ENCODE measurements at places on chromosomes 6 and 20.
A peak's percentile ranks its signal among the peaks of the same experiment; 100 is the strongest.

GRCh38 chr6:6793388-6794250 is 205.1 kb downstream of the LY86 start:
- DNase-seq = no peak

GRCh38 chr20:53702617-53703016 is 109.0 kb upstream of the ZNF217 start:
- no peak for DNase-seq

- DNase-seq = no peak
Observed at GRCh38 chr20:43803276-43803675, 76.5 kb upstream of the GTSF1L start.

DNA sequence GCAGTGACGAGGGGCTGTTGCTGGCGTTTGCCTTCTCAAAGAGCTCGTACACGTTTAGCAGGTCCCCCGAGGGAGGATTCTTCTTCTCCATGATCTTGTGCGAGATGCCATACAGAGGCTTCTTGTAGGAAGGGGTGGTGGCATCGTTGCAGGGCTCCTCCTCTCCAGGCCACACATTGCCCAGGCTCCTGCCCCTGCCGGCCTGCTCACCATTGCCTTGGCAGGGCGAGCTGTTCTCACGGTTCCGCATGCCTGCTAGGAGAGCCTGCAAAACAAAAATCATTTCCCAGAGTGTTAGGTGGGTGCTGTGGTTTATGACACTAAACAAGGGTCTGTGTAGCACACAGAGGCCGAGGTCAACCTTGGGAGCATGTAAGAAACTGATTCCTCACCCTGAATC is 42.7 kb downstream of the MTRES1 start:
- no peak for DNase-seq

DNA sequence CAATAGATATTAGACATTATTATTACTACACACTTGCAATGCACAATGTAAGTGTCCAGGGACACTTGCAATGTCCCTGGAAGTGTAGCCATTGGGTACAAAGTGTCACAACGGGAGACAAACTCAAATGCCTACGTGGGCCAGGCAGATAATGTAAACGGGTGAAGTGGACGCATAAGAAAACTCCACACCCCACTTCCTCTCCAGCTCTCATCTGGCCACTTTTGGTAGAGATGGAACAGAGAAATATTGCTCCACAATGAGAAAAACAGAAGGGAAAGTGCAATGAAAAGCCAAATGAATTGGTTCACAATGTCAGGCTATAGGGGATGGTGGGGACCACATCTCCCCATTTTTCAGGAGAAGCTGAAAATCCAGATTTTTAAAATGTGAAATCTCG is 9.4 kb downstream of the SULF2 start:
- DNase-seq = no peak

DNA sequence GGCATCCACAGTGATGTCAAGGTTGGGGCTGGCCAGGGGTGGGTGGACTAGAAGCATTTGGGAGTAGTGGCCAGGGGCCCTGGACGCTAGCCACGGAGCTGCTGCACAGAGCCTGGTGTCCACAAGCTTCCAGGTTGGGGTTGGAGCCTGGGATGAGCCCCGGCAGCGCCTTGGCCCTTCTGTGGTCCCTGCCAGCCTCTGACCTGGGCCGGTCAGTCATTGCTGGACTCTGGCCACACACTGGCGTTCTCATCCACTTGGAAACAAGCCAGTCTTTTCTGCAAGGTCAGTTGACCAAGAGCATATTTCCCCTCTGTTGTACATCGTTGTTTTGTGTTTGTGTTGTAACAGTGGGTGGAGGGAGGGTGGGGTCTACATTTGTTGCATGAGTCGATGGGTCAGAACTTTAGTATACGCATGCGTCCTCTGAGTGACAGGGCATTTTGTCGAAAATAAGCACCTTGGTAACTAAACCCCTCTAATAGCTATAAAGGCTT is 8.4 kb downstream of the PSMA7 start:
- no peak for DNase-seq

DNA sequence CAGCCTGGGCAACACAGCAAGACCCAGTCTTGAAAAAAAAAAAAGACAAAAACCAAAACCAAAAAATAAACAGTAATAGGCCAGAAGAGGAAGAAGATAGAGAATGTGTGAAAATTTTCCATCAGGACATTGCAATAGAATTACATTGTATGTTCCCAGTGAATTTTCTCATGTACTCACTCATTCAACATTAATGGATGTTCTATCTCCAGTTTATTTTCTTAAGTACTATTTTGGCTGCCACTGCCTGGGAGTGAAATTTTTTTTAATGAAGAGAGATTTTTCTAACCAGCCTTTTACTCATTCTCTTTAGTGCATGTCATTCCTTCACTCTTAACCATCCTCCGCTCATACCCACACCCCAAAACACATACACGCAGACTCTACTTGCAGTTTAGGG is 282.8 kb downstream of the ALDH8A1 start:
- no peak for DNase-seq

GRCh38 chr6:93968126-93968525 is 548.8 kb upstream of the EPHA7 start:
- DNase-seq = no peak

DNA sequence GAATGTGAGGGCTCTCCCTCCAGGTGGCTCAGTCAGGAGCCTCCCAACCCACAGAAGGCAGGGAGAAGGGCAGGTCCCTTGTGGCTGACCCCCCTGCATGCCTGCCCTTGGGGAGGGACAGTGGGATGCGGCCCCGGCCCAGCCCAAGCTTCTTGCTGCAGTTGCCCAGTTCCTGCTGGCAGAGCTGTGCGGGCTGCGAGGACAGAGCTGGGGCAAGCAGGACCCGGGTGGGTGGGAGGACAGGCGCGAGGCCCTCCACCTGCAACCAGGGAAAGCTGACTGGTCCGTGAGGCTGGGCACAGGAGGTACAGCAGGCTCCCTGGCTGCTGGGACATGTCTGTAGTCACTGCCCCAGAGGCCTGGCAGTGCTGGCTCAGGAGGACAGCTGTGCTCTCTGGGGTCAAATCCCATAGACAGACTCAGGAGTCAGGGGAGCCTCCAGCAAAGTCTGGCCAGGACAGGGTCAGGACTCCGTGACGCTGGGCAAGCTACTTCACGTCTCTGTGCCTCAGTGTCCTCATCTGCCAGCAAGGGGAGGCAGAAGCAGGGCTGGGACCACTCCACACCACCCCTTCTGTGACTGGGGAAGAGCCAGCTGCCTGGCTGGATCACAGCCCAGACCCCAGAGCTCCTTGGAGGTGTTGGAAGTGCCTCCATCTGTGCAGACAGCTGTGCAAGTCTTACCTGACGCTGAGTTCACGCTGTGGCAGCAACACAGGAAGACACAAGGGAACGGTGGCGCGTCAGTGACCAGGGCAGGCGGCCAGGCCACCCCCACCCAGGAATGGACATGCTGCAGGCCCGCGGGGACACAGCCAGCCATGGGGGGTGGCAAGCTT is 13.0 kb downstream of the UCKL1 start:
- no peak for DNase-seq

- DNase-seq = no peak
Observed at GRCh38 chr6:139429580-139430145, 55.2 kb upstream of the CITED2 start.

GRCh38 chr6:15331143-15331542 is 85.3 kb downstream of the JARID2 start:
- DNase-seq = no peak

- DNase-seq = peak; percentile 28
Observed at GRCh38 chr6:142867988-142868812, 76.8 kb downstream of the HIVEP2 start.

- no peak for DNase-seq
Observed at GRCh38 chr6:43078691-43079090, 2.6 kb downstream of the PTK7 start.

DNA sequence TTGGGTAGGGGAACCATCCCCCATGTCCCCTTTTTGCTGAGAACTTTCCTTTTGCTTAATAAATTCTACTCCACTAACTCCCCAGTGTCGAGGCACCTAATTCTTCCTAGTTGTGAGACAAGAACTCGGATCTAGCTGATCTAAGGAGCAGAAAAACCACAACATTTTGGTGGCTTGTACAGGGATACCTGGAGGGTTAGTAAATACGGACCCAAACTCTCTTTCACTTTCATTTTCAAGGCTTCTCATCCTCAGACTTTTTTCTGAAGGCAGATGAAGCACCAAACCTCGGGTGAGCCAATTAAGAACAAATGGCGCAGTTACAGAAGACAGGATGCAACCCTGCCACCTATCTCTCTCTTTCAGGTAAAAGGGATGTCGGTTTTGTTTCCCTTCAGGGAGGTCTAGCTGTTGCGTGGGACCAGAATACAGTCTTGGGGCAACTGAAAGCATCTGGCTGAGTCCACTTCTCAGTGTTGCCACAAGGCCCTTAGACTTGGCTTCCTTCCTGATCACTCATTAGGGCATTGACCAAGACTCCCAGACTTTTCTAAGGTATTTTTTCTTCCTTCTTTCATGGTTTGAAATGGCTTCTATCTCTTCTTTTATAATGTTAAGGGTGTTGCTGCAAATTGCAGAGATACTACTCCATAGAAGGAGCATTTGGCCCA is 11.1 kb upstream of the HTR1B start:
- no peak for DNase-seq

- no peak for DNase-seq
Observed at GRCh38 chr6:109490713-109491112, 7.7 kb upstream of the ZBTB24 start.

DNA sequence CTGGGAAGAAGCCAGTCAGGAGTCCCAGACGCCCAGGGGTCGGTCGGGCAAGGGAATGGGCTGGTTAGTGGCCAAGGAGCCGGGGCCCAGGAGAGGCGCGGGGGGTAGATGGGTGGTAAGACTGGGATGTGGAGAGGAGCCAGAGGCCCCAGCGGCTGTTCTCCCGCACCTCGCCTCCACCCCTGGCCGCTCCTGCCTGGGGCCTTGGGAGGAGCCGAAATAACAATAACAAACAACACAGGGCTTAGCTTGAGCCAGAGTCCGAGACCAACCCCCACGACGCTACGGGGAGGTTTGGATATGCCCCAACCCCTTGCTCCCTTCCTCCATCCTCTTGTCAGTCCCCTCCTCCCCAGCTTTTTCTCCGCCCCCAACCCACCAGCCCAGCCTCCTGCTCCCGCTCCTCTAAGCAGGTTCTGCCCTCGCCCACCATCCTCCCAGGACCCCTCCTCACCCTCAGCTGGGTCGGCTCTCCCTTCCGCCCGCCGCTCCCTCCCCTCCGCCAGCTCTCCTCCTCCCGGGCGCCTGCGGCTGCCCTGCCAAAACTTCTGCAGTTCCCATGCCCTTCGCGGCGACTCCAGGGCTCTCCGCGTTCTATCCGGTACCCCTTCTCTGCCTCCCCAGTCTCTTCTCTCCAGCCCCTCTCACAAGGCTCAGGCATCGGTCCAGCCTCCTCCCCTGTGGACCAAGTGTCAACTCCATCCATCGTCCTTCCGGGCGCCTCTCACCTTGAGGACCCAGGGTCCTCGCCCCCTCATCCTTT is 1.1 kb downstream of the RNF39 start:
- DNase-seq = no peak

DNA sequence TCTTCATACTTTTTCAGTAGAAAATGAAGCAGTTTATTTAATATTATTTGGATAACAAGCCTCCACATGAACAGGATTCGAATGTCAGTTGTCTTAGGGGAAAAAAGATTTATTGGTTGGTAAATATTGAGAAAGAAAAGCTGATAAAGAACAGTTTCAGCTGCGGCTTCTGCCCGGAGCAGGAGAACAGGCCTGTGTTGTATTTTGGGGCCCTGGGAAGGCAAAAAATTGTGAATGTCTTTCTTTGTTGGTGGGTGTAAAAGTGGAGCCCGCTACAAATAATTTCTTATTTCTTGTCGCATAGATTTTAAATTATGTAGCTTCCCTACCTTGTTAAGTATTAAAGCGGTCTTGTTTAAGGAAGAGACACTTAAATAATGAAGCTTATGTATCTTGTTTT is 90.5 kb upstream of the PAX1 start:
- DNase-seq = no peak

- DNase-seq = no peak
Observed at GRCh38 chr6:44247338-44248302, 719 bp downstream of the HSP90AB1 start.

DNA sequence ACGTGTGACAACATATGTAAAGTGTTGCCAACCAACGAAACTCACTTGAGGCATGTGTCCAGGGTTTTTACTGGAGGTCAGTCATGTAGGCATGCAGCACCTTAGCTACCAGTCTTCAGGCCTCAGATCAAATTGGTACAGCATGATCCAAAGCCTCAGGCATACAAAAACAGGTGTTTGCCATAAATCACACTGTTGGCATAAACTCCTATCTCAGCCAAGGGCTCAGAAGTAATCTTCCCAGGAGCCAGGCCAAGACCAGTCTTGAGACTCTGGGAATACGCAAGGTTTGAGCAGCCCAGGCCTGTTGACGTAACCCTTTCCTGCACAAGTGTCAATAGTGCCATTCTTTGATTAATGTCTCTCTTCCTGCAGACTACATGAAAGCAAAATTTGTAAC is 163.5 kb downstream of the PRL start:
- no peak for DNase-seq

GRCh38 chr6:105433723-105434122 is 30.8 kb upstream of the PREP start:
- DNase-seq = no peak

DNA sequence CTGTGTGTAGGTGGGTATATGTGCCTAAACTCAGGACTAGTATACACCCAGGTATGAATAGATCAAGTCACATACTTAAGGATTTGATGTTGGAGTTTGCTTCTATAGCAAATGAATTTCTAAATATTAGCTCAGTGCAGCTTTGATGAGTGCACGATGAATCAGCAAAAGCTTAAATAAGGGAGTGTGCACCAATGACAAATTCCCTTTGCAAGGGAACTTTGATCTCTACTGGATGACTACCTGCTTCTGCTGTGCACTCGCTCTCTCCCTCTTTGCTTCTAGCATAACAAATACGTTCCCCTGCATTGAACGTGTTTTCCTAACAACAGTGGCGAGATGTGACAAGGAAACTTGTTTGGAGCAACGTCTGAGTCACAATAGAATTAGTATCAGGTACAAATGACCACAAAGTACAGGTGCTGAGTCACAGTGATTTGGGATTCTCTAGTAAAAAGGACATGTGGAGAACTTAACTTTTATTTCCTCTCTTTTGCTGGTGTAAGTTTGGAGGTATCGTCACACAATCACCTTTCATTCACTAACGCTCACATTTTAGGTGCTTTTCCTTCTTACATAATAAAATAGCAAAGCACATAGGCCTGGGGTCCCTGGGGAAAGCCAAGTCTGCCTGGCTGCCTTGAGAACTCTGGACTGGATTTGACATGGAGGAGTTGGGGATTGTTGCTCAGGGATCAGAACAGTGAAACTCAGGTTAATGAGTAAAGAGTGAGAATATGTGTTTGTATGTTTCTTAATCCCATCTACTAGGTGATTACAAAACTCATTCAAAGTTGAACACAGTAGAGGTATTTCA is 49.7 kb downstream of the KLHL31 start:
- peak; percentile 22 for DNase-seq

DNA sequence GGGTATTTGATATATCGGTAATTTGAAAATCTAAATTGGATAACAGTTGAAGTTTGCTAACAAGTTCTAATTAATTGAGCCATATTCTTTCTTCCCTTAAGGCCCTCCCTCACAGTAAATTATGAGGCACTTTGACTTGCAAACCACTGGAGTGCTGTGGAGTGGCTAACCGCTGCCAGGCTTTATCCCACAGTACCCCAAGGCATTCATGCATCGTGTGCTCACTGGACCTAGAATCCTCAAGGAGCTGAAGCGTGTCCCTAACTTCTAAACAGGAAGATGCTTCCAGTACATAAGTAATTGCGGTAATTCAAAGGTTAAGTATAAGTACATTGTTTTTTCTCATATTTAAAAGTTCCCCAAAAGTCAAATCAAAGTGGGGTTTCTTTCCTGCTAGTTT is 499.9 kb downstream of the TFAP2A start:
- no peak for DNase-seq

GRCh38 chr6:155915651-155916050 is 460.0 kb upstream of the NOX3 start:
- DNase-seq = no peak

- no peak for DNase-seq
Observed at GRCh38 chr20:9408422-9409300, 105.7 kb upstream of the LAMP5 start.

Data from astrocyte of the cerebellum (primary cell).